NCI-H526 (cell line): ENCODE measurements at places on chromosomes 5 and 9.

- no peak for DNase-seq
These were observed 17.0 kb upstream of the CDK20 start for GRCh38 chr9:87991151-87991870.

GRCh38 chr9:14869671-14870070, 40.6 kb downstream of the FREM1 start:
- DNase-seq, result no peak

- peak; percentile 63 for DNase-seq
These were observed 7.0 kb upstream of the GADD45G start for GRCh38 chr9:89597711-89598362.

DNA sequence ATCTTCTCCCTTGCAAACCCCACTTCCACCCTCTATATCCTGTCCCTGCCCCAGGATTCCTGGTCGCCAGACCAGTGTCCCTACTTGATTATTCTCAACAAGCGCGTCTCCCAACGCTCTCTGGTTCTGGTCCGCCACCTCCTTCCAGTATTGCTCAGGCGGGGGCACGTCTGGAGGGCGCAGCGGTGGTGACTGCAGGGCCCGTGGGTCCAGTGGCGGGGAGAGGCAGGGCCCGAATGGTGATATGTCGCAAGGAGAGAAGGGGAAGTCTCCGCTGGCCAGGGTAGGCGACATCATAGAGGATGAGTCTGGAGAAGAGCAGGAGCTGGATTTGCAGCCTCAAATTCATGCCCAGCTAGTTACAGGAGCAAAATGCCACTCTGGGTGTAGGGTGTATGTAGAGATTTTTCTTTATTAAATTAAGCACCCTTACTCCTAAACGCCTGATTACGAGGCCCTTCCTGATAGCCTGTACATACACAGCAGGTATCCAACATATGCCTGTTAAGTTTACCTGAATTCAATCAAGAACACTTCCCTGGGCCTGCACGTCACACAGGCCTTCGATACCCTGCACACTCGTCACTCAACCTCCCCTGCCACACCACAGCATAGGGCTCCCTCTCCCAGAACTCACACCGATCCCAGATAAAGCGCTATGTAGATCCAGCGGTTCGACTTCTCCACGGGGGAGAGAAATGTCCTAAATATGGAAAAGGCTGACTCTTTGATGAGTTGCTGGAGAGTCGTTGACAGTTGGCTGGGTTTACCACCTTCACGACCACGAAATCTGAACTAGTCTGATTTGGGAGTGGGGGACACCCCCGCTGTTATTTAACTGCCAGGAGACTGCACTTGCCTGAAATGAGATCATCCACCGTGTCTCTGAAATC, 4.8 kb downstream of the MCIDAS start:
- no peak for DNase-seq

GRCh38 chr5:36691696-36692371, 85.4 kb downstream of the SLC1A3 start:
- DNase-seq, result no peak

- no peak for DNase-seq
These were observed 179.3 kb upstream of the MVB12B start for GRCh38 chr9:126147186-126147935.

DNA sequence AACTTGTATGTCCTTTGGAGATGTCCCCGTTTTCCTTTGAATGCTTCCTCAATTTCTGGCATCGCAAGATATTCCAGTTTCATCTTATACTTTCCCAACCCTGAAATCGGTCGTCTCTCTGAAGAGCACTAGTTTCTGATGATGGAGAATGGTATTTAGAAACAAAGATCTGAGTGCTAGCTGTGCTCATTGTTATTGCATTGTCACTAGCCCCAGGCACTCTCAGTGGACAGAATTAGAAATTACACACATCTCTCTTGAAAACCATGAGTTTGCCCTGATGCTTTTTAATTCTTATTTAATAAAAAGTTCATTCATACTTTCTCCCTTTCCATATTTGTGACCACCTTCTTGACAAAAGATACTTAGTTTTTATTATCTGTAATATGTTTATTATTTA, 67.7 kb downstream of the C9orf152 start:
- DNase-seq, result no peak

DNA sequence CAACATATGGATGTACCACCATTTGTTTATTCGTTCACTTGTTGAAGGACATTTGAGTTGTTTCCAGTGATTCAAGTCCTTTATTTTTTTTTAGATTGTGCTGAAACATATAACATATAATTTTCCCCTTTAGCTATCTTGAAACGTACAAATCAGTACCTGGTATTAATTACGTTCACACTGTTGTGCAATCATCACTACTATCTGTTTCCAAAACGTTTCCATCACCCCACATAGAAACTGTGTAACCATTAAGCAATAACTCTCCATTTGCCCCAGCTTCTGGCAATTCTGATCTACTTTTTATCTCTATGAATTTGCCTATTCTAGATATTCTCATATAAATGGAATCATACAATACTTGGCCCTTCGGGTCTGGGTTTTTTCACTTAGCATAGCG, 116.0 kb downstream of the FGF1 start:
- no peak for DNase-seq

DNA sequence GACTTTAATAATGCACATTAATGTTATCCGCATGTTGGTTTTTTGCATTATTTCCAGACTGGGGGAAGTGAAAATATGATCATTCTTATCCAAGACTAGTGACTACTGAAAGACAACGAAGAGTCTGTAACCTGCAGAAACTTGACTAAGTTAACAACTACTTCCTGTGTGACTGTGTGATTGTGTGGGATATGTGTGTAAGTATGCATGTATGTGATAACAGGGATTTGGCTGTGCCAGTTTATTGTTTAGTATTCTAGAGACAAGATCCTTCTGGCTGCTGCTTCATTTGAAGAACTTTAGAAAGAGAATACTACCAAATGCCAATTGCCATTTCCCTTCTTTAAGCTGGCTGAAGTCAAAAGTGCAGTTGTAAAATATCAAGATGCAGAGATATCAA, 375.7 kb upstream of the PRR16 start:
- DNase-seq, result no peak

DNA sequence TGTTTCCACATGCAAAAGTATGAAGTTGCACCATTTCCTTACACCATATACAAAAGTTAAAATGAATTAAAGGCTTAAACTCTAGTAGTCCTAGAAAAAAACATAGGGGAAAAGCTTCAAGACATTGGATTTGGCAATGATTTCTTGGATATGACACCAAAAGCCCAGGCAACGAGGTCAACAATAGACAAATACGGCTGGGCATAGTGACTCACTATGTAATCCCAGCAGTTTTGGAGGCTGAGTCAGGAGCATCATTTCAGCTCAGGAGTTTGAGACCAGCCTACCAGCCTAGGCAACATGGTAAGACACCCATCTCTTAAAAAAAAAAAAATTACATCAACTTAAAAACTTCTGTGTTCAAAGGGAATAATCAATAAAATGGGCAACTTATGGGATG, 30.9 kb upstream of the SREK1 start:
- no peak for DNase-seq

DNA sequence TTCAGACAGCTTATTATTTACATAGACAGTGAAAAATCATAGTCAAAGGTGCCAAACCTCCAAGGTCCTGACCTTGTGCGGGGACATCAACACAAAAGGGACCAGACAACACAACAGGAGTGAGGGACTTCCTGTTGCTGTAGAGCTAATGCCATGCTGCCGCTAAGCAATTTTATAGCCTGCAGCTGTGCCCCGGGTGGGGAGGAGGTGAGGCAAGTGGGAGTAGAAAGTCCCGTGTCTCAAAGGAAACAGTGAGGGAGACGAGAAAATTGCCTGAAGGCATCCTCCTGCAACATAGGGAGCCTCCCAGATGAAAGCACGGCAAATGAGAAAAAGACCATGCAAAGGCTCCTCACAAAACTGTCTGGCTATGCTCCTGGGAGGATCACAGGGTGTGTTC, 58.8 kb downstream of the CAAP1 start:
- no peak for DNase-seq

- DNase-seq, result no peak
These were observed 2149.4 kb upstream of the ACO1 start for GRCh38 chr9:30235068-30235467.

- DNase-seq, result peak; percentile 69
These were observed 462.2 kb downstream of the RASEF start for GRCh38 chr9:82600536-82601292.

GRCh38 chr9:18596920-18597319, 123.0 kb downstream of the ADAMTSL1 start:
- DNase-seq, result no peak

DNA sequence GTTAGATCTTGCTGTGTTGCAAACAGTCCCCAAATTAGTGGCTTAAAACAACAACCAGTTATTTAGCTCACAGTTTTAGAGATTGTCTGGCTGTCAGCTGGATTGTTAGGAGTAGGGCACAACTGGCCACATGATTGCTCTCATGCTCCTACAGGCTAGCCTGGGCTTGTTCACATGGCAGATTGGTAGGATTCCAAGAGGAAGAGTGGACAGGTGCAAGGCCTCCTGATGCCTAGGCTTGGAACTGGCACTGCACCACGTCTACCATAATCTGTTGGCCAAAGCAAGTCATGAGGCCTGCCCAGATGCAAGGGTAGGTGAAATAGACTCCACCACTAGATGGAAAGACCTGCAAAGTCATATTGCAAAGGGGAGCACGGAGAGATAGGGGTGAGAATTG, 76.4 kb downstream of the ACER2 start:
- DNase-seq, result no peak

DNA sequence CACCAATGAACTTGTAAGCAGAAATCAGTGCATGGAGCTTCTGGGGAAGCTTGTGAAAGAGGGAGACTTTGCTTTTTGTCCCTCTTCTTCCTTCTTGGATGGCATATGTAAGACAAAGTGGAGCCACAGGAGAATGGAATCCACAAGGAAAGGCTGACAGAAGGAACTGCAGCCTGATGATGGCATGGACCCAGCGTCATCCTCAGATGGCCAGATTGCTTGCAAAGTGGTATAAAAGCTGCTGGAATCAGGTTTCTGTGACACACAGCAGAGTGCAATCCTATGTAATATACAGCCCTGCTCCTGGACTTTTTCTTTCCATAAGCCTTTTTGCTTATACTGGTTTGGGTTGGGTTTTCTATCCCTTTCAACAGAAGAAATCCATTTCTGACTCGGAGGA, 31.4 kb upstream of the SPARC start:
- no peak for DNase-seq

- no peak for DNase-seq
These were observed 18.2 kb downstream of the TENT2 start for GRCh38 chr5:79630444-79630843.

- no peak for DNase-seq
These were observed 140.3 kb downstream of the LHFPL2 start for GRCh38 chr5:78508186-78508765.

GRCh38 chr5:165003283-165003682, 1497.9 kb downstream of the MAT2B start:
- no peak for DNase-seq

DNA sequence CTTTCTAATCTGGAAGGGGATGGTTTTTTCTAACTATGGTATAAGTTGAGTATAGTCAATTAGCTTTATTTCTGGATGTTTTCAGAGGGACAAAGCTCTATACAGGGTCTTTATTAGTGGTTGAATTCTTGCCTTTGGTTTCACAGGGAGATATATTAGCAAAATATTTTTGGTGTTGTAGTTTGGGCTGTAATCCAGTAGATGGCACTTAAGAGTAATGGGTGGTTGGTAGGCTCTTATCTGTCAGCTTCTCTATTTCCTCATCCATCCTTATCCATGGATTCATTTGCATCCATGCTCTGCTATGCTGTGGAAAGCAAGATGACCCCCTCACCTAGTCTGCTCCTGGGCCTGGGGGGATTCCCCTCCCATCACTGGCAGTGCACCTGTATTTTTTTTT, 363.6 kb upstream of the CYLC2 start:
- DNase-seq, result no peak

- DNase-seq, result no peak
These were observed 198.0 kb upstream of the EGFLAM start for GRCh38 chr5:38060354-38060753.

DNA sequence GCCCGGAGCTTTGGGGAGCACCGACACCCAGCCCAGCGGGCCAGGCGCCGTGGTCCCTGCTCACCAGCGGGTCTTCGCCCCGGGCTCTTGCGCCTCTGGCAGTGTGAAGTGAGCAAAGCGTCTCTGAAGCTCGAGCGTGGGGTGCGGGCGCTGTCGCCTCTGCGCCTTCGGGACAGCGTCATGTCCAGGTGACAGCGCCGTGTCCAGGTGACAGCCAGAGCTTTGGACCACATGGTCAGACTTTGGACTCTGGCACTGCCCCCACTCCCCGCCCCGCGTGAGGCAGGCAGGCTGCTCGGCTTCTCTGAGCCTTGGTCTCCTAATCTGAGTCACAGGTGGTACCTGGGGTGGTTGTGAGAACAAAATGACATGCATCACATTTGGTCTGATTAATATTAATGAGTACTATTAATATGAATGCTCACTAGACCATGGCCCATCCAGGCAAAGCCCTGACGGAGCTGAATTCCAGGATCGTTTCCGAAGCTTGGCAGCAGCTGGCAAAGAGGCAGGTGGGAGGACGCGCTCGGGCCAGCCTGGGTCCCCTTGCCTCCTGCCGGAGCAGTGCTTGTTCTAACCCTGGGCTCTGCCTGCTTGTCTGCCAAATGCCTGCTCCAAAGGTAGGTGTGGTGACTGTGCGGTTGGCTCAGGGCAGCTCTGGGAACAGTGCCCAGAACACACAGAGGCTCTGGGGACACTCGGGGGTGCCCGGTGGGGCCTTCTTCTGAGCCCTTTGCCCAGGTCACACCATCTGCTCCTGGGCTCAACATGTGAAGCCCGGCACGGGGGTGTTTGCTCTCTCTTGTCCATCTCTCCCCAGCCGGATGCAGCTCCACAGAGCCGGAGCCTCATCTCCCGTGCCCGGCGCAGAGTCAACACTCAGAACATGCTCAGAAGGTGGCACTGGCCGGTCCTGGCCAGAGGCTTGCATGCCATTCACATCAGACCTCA, 157.1 kb downstream of the OLFM1 start:
- no peak for DNase-seq

DNA sequence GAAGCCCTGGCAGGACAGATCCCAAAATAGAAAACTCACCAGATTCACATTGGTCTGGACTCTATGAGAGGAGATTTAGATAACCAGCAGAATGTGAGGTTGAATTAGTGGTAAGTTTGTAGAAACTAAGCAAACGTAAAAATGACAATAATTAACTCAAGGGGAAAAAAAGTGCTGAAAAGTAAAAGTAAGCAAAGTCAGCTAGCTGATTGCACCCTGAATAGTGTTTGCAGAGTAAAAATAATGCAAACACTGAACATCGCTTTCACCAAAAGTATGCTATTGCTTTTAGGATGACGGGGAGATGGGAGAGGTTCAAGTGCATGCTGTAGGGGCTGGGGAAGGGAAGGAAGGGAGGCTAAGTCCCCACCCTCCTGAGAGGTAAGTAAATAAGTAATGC, 92.5 kb upstream of the RARS1 start:
- no peak for DNase-seq

DNA sequence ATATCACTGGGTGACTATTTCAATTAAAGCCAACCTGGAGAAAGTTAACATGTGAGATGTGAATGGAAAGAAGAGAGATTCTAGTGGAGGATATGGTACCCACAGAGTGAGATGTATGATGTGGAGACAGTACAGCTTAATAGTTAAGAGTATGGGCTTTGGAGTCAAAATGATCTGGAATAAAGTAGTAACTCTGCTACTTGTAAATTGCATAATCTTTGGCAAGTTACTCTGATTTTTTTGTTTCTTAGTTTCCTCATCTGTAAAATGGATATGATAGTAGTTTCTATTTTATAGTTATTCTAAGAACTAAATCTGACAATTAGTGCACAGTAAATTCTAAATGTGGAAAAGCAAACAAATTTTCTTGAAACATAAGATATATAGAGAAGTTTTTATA, 79.2 kb downstream of the ISOC1 start:
- no peak for DNase-seq
